ENCODE measurements at places on chromosomes 7 and 10. TPM values are rescaled to one million over a fixed set of nuclear protein-coding genes. Genes with fewer than 3 reads are reported as not detected.

- no peak for DNase-seq
Measured at GRCh38 chr7:64555046-64555445, 7.8 kb downstream of the ZNF680 start.

Gene CPEB3
- total RNA-seq = 0.53 TPM

Gene CARD11
- total RNA-seq = not detected

- DNase-seq = no peak
Measured at GRCh38 chr10:60417901-60418300, 28.2 kb upstream of the ANK3 start.

DNA sequence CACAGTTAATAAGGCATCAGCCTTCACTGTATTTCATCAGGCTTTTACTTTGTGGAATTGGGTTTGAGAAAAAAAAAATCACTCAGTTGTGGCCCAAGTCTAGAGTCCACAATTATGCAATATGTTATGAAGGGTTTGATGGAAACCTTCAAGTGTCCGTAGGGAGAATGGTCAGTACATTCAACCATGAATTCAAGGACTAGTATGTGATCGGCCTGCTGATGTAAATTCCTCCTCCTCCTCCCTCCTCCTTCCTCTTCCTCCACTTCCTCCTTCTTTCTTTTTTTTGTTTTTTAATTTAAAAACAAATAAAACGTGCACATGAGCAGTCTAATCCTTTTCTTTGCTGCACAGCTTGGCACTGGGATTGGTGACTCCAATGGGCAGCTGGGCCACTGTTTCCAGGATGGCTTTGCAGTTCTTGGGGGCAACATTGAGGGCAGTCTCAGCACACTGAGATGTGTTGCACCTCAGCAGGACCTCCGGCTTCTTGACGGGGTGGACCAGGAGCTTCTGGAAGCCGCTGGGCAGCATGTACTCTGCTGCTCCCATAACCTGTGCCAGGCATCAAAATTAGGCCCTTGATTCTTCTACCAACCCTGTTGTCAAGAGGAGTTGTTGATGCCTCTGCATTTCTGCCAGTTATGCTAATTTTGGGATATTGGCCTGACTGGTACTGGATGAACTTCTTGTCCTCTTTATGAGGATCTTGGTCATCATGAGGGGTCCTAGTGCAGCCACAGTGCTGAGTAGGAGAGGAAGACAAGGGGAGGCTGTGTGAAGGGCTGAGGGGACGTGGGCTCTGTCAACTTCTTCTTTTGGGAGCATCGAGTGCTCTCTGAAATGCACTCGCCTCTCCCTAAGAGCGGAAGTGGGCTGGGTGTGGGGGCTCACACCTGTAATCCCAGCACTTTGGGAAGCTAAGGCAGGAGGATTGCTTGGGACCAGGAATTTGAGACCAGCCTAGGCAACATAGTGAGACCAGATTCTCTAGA, 9.3 kb upstream of the IL2RA start:
- DNase-seq = no peak

GRCh38 chr7:131489196-131489595, 67.2 kb downstream of the PODXL start:
- no peak for DNase-seq

- DNase-seq = no peak
Measured at GRCh38 chr7:134747326-134747725, 32.1 kb upstream of the CALD1 start.

- DNase-seq = no peak
Measured at GRCh38 chr7:90078921-90079320, 75.3 kb upstream of the STEAP1 start.

Gene AS3MT
- 0.17 TPM for total RNA-seq

Gene STRIP2
- total RNA-seq = 1.3 TPM

- DNase-seq = no peak
Measured at GRCh38 chr10:132356621-132357195, 24.7 kb downstream of the LRRC27 start.

- peak; percentile 76 for DNase-seq
Measured at GRCh38 chr10:22615819-22616499, 98.4 kb downstream of the PIP4K2A start.

Gene TFPI2
- 1.7 TPM for total RNA-seq

Gene FAM204A
- 141 TPM for total RNA-seq

DNA sequence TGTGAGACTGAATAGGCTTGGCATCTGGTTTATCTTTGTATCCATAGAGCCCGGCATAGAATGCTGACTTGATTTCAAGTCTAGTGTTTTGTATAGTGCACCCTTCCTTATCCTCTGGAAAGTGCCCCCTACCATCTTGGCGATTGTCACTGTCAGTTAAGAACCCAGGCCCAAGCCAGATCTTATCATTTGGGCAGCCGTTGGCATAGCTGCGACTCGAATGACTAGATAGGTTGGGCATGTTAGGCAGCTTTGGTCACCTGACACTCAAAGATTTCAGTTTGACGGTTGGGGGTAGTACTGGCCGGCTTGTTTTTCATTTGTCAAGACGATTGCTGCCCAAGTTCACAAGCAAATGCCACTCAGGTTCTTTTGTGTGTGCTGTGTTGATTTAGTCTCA, 6.6 kb downstream of the NIPSNAP2 start:
- DNase-seq = no peak

GRCh38 chr10:63865210-63865609, 344.0 kb downstream of the REEP3 start:
- DNase-seq = no peak

GRCh38 chr7:29619848-29620555, 56.4 kb downstream of the PRR15 start:
- DNase-seq = no peak
